ENCODE measurements at places on chromosomes 3 and 15. TPM values are rescaled to one million over a fixed set of nuclear protein-coding genes. Genes with fewer than 3 reads are reported as not detected.

The LSAMP gene
- total RNA-seq = not detected

The FETUB gene
- not detected for total RNA-seq

The SKOR1 gene
- 0.09 TPM for total RNA-seq

DNA sequence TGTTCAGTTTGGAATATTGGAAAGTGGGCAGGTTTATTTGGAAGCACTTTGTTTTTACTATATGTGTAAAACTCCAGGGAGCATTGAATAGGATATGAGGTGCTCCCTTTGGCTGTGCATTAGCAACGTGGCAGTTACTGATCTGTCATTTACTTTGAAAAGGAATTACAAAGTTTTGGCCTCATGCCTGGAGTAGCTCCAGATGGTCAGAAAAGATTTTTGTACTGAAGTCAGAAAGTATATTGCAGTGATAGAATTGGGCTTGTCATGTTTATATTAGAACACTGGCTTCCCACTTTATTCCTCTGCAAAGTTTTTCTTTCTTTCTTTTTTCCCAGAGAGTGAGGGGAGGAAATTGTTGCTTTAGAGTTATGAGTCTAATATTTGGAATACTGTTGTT, 26.1 kb downstream of the FNDC3B start:
- no peak overlapping the region for H3K4me3 ChIP-seq
- H3K36me3 ChIP-seq = peaks cover 6% of the 10 kb centered on the region
- H3K27me3 ChIP-seq = no peaks in the 10 kb centered on the region
- DNase-seq = no peak

DNA sequence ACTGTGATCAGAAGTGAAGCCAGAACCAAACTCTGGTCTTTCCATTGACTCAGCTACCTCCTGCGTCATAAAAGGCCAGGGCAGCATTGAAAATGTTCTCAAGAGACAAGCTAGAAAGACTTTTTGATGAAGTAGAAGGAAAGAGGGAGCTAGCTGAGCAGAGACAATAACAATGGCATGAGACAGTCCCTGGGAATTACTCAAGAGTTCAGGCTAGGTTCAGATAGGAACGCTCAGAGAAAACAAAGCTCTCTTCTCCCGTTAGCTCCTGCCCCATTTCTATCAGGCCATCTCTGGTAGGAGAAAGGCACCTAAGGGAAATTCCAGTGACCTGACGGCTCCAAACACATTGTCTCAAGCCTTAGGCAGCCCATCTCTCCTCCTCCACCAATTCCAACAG, 7.0 kb upstream of the OXTR start:
- H3K4me3 ChIP-seq = no peak overlapping the region

DNA sequence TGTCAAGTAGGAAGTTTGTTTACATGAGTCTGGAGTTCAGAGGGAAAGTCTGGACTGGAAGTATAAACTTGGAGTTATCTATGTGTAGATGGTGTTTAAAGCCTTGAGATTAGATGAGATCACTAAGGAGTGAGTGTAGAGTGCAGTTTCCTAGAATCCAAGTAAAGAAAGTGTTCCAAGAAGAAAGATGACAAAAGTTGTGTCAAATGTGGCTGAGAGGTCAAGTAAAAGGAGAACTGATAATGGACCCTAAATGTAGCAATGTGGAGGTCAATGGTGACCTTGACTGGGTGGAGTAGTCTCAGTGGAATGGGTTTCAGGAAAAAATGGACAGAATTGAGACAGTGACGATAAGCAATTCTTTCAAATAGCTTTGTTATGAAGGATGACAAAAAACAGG, 39.9 kb upstream of the ULK4 start:
- no peak for DNase-seq
- H3K27ac ChIP-seq = no peak overlapping the region
- H3K4me3 ChIP-seq = no peak overlapping the region
